Cerebellum (tissue), 4 donors: ENCODE measurements at places on chromosomes 7 and 10. TPM values are rescaled to one million over a fixed set of nuclear protein-coding genes. Genes with fewer than 3 reads are reported as not detected.

GRCh38 chr10:44947371-44948152 is 12.0 kb upstream of the RASSF4 start:
- no peak for DNase-seq

DNA sequence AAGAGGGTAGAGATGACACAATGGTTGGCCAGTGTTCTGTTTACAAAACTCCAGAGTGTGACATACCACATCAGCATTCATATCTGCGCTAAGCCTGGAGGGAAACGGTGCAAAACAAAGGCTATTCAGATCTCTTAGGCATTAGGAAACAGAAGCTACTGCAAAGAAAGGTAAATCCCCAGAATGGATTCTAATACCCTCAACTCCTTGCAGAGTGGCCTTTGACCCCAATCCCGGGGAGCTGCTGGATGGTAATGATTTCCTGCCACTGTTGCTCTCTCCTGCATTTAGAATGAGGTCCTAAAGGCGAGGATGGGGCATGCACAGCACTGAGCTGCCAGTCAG is 65.2 kb downstream of the AOAH start:
- DNase-seq: no peak

- DNase-seq: peak; percentile 75
Observed at GRCh38 chr7:47088329-47089067, 493.4 kb downstream of the TNS3 start.

- DNase-seq: no peak
Observed at GRCh38 chr7:108020585-108020984, 17.6 kb upstream of the LAMB1 start.

DNA sequence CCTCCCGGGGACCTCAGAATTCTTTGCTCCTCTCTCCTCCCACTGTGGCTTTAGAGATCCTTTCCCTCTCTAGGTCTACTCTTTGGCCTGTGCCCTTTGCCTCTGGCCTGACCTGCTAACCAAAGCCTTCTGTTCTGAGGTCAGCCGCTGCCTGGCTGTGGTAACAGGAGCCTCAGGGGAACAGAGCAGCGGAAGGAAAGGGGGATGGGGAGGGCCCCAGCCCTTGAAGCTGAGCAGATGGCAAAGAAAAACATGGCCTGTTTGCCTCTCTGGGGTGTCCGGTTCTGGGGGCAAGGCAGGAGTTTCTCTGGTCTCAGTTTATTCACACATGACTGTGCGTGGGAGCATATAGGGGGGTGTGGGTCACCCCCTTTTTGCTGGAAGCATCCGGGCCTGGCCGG is 28.2 kb downstream of the COL26A1 start:
- no peak for DNase-seq

DNA sequence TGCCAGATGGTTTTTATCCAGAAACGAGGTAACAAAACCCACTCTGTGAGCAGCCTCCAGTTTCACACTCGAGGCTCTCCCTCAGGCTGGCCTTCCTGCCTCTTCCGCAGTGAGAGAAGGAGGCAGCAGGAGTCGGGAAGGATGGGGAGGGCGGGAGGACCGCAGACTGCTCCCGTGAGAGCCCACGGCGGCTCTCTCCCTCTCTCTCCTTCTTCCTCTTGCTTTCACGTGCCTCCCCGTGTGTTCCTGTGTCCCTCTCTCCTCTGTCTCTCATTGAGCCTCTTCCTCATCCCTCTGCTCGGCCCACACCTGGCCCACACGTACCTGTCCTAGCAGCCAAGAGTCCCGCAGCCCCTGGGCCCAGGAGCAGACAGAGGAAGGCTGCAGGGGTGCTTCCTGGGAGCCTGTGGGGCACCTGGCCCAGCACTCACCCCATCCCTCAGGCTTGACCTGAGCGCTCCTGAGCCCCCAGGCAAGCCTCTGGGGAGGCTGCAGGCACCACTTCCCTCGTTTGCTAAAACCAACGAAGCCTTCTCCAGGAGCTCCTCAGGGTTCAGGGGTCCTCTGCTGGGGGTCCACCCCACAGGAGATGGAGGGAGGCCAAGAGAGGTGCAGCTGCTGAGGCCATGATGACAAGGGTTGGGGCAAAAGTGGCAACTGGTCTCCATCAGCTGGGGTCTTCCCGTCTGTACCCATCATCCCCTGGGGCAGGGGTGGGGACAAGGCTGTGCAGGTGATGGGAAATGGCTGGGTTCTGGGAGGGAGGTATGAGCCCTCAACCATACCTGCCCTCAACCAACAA is 13.6 kb downstream of the SPOCK2 start:
- peak; percentile 34 for DNase-seq

DNA sequence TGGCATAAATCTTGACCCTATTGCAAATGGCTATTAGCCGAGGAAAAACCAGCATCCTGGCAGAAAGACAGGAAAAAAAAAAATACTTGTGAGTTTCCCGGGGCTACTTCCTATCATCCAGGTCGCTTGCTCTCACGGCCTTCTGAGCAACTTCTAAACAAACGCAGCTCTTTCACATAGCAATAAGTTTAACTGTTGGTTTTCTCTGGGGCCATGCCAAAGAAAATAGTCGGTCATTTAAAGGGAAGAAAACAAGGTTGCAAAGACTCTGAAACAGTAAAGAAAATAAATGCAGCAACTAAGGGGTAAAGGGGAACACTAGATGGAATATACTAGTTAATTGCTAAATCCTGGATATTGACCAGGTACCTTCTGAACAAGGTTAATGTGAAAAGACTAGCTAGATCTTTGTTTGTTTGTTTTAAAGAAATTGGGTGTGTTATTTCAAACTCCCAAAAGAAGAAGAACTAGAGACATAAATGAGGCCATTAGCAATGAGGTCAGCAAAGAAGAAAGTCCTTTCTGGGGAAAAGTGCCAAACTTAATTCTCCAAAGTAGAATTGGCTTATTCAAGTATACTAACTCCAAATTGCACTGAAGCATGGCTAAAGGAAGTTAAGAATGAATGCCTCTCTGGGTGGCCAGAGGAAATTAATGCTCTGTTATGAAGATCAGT is 54.2 kb downstream of the SLC39A12 start:
- DNase-seq: no peak

- DNase-seq: peak; percentile 6
Observed at GRCh38 chr7:159012353-159013069, 132.2 kb downstream of the VIPR2 start.

AGMO gene
- total RNA-seq: 0.64 TPM

MTPN gene
- total RNA-seq: 163 TPM
